Neuronal stem cell (in vitro differentiated cells): ENCODE measurements at places on chromosomes 1 and 21.

DNA sequence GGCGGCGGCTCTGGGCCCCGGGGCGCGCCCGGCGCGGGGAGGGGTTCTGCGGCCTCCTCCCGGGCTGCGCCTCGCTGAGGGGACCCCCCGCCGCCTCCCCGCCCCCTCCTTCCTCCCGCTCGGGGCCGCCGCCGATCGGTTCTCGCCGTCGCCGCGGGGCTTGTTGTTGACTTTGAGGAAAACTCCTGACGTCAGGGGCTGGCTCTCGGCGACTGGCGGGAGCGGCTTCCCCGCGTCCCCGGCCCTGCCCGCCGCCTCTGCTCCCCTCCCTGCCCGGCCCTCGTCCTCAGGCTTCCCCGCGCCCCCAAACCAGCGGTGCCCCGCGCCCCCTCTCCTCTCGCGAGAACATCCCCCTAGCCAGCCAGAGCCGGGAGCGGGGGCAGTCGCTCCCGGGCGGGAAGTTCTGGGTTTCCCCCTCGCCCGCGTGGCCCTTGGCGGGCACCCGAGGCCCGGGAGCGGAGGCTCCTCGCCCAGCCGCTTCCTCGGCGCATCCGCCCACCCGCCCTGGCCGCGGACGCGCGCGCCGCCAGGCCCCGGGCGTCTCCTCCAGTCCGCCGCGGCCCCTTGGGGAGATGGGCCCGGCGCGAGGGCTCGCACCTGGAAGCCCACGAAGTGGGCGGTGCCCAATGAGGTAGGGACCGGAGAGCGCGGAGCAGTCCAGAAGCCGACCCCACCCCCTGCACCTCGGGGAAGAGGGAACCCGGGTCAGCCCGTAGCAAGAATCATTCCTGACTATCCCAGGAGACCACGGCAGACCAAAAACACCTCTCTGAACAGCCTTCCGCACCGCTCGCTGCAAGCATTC is 611 bp upstream of the AKT3 start:
- peak; percentile 73 for DNase-seq

DNA sequence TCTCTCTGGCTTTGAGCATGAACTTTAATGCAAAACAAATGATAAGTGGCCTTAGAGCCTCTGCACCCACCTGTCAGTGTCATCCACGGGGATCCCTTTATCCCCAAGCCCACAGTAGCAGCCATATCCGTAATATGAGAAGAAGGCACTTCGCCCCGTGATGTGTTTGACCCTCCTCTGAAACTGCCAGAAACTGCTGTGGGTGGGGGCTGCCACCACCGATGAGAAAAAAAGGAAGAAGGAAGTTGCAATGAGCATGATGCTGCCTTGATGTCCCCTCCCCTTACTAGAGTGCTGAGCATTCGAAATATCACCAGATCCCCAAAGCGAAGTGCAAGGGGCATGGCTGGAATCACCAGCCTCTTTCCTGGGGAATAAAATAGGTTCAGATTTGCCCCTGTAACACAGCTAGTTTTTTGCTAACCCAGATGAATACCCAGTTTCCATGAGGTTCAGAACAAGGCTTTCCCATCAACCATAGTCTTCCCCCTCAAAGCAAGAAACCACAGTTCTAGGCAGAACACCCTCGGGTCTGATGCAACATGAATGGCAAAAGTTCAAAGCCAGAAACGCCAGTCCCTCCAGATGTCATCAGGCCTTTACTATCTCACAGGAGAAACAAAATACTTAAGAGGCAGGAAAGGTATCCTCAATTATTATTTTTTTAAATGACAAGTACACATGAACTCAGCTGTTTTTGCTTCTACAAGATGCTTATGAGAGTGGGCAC is 10.8 kb upstream of the UBXN10 start:
- no peak for DNase-seq

DNA sequence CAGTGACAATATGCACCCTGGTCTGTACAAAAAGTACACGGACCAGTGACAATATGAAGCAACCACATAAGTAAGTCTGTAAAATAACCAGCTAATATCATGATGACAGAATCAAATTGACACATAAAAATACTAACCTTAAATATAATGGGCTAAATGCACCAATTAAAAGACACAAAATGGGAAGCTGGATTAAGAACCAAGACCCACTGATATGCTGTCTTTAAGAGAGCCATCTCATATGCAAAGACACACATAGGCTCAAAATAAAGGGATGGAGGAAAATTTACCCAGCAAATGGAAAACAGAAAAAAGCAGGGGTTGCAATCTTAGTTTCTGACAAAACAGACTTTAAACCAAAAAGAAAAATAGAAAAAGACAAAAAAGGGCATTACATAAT is 70.4 kb upstream of the VCAM1 start:
- DNase-seq, result no peak

DNA sequence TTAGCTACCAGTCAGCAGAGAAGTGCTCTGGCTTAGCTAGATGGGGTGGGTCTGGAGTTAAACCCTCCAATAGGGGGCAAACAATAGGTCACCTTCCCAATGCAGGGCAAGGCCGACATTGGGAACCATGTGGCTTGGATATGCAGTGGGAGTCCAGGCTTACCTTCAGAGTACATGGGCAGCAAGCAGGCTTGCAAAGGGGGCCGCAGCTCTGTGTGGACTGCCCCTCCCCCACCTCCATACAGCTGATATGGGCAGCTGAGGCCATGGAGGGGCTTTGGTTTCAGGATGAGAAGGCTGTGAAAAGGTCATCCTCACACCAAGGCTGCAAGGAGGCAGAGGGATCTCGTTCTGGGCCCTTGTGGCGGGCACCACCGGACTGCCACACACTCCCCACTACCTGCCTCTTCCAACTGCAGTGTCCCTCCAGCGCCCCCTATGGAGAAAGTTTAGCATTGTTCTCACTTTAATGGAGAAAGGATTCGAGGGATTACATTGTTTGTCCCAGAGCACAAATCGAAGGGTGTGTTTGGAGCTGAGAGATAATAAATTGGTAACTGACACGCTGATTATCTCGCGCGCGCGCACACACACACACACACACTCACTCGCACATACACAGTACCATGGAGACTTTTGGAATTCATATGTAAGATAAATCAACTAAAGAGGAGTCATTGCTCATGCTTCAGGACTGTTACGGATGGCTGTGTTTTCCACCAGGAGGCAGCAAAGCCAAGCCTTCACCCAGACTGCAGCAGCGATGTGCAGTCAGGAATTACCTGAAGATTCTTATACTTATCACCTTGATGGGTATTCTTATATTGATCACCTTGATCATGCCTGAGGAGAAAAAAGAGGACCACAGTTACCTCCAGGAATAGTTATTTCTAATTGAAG is 7.0 kb upstream of the SMCP start:
- peak; percentile 27 for DNase-seq

- DNase-seq, result peak; percentile 5
Measured at GRCh38 chr21:38567335-38567969, 69.2 kb upstream of the ERG start.

DNA sequence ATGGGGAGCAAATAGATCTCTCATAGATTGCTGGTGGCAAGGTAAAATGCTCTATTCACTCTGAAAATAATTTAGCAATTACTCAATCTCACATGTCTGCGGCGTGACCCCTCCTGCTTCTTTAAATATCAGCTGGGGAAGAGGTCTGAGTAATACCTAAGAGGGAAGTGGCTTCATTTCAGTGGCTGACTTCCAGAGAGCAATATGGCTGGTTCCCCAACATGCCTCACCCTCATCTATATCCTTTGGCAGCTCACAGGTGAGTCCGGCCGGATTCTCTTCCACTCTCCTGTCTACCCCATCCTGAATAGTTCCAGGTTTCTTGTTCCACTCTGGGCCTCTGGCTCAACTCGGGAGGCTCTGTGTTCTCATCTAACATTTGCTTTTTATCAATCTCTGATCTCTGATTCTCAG is at the start of gene SLAMF7:
Gene SLAMF7 (plus strand): TSS at position 150 of the 414 bp plus-strand sequence. CDS start 55 bp downstream, at position 205.
- no peak for DNase-seq

DNA sequence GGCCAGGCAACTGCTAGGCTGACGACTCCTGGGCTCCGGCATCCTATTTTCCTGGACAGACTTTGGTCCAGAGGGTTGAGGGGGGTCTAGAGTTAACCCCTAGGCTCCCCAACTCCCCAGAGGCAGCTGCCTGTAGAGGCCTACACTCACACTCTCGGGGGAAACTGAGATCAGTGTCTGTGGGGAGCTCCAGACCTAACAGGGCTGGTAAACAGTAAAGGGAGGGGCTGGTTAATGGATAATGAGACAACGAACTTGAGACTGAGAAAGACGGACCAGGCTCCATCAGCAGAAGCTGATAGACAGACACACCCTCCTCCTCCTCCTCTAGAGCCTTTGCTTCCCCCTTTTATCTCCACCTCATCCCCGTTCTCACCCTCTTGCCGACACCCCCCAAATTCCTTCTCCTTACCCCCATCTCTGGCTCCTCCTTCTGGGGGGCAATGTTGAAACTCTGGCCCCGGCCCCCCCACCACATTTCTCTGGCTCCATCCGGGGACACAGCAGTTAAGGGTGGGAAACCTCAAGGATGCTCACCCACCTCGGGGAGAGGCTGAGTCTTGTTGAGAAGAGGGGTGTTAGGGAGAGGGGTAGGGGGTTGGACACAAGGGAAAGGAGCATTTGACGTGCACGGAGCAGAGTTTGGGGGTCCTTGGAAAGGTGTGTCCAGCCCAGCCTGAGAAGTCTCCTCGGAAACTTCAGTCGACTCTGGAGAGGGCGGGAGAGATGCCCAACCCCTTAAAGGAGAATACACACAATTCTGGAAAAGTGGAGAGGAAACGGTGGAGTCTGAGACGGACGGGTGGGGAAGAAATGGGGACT is at the start of gene MTMR11:
Gene MTMR11 (minus strand): TSS at position 710 of the 822 bp plus-strand sequence. CDS start 232 bp downstream, at position 478.
- no peak for DNase-seq

DNA sequence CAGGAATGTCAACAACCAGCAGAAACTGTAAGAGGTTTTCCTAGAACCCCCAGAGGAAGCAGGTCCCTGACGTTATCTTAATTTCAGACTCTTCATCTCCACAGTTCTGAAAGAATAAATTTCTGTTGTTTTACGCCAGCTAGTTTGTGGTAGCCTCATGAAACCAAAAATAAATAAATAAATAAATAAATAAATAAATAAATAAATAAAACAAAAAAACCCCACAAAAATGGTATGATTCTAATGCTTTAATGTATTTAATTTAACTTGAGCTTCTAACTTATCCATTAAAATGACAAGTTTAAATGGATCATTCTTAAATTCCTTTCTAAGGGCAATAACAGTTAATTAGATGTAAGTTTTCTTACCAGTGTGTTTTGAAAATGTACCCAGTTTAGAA is 293.8 kb upstream of the ADAMTS5 start:
- no peak for DNase-seq

DNA sequence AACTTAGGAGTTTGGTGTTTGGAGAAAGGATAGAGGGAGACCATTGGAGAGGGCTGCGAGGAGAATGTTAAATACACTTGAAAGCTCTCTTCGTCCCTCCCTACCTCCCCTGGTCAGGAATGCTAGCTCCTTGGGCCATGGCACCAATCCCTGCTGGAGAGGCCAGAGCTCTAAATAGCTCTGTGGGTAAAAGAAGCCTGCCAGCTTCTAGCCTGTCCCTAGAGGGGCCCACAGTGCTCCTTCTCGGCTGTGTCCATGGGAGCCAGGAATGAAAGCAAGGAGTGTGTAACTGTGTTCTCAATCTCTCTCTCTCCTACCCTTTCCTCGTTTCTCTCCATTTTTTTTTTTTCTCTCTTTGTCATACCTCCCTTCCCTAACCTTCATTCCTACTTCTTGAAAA is at the start of gene CCDC190:
Gene CCDC190 (minus strand): TSS at position 75 of the 400 bp plus-strand sequence. CDS start 1,529 bp downstream, outside the sequence.
- no peak for DNase-seq

- DNase-seq, result no peak
Measured at GRCh38 chr21:23936991-23937390, 1670.3 kb downstream of the MRPL39 start.

DNA sequence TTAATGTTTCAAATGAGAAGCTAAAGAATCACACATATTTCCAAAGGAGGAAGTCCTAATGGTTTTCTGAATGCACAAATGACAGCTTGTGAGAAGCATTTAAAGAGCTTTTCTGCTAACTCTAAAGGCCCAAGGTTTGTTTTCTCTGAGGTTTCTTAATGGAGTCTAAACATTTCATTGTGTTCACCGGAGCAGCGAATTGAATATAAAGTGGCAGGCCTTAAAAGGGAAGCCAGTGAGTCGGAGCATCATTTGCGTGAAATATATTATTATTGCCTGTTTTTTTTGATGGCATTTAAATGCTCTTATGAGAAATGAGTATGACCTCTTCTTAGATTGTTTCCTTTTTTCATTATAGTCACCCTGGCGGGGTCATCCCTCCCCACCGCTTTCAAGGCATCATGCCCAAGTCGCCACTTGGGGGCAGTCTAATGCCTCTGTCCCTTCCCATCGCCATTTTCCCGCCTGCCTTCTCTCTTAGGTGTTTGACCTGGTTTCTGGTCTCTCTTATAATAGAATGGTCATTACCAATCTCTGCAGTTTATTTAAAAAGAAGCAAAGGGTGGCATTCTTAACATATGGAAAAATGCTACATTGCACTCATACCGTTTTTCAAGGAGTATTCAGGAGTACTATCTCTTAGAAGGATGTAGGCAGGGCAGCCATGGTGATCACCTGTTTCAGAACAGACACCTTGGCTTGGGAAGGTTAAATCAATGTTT is 25.3 kb upstream of the OVAAL start:
- peak; percentile 65 for DNase-seq

GRCh38 chr21:22561946-22562345 is 1563.7 kb downstream of the NCAM2 start:
- no peak for DNase-seq

GRCh38 chr1:100988121-100988520 is 37.5 kb downstream of the DPH5 start:
- DNase-seq, result no peak

DNA sequence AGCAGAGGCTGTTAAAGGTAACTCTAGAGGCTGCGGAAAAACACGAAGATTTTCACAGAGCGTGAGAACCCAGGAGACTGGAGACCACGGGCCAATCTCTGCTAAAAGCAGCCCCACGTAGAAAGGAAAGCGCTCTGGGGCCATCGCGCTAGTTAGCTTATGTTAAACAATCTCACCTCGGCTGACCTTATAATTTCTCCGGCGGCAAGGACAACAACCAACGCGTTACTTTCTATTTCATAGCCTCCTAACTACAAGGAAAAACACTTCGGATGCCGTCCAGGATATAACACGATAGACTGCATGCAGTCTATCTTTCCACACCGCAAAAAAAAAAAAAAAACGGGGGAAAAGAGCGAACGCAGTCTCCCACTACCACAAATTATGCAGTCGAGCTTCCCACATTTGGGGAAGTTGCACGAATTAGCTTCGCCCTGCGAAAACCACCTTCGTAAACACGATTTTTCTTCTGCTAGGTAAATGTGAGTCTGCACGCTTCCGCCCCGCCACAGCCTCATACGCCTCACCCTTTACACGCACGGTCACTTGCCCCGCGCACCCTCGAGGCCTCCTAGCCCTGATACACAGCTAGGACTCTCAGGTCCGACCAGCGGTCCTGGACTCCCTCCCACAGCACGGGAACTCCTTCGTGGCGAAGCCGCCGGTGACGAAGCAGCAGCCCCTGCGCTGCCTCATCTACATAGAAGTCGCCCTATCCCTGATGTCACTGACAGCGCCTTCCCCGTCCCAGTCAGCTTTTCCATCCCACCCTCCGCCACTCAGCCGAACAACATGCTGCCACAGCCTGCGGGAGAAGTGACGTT is 87.8 kb downstream of the PRKAB2 start:
- peak; percentile 71 for DNase-seq

DNA sequence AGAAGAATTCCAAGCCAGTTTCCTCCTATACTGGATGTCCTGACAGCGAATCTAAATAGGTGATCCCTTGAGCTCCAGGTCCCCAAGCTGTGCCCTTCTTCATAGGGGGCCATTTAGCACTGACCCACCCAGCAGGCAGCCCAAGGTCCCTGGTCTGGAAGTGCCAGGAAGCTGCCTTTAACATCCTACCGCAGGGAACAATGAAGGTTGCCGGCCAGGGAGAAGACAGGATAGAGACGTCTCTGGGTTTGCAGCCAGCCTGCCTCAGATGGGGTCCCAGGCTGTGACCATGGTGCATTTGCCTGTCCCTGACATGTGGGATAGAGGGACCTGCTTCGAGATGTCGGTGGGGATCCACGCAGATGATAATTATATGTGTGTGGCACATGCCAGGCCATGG is 2.7 kb upstream of the RIPK4 start:
- DNase-seq, result no peak
